ENCODE measurements at places on chromosomes 3 and 15. TPM values are rescaled to one million over a fixed set of nuclear protein-coding genes. Genes with fewer than 3 reads are reported as not detected.

GRCh38 chr3:138463724-138464490, 29.5 kb downstream of the ESYT3 start:
- no peak for DNase-seq
- no peaks in the 10 kb centered on the region for H3K36me3 ChIP-seq
- H3K4me1 ChIP-seq: peaks cover 15% of the 10 kb centered on the region
- H3K27ac ChIP-seq: no peak overlapping the region
- no peak overlapping the region for H3K4me3 ChIP-seq

Gene TF
- 1.3 TPM for total RNA-seq

- no peaks in the 10 kb centered on the region for H3K36me3 ChIP-seq
- H3K27ac ChIP-seq: no peak overlapping the region
- H3K27me3 ChIP-seq: no peaks in the 10 kb centered on the region
These were observed 42.8 kb upstream of the ADAMTSL3 start for GRCh38 chr15:83610901-83611685.

- H3K36me3 ChIP-seq: no peaks in the 10 kb centered on the region
- H3K4me1 ChIP-seq: peaks cover 26% of the 10 kb centered on the region
- DNase-seq: peak; percentile 40
- H3K27me3 ChIP-seq: no peaks in the 10 kb centered on the region
These were observed 12.5 kb upstream of the CAMKV start for GRCh38 chr3:49882166-49882565.
